ENCODE measurements at places on chromosomes 1 and 21.

DNA sequence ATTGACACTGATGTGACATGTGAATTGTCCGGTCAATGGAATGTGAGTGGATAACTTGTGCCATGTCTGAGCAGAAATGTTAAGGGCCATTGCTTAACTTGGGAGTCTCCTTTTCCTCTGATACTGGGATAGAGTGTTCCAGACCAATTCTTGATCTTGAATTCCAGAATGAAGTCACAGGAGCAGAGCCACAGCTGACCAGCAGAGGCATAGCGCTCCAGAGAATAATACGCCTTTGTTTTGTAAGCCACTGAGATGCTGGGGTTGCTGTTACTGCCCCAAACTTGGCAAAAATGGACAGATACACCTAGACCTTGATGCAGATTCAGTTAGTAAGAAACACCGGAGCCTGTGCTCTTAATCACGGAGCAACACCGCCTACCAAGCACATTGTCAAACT, 6.3 kb downstream of the KCNJ6 start:
- no peak for DNase-seq

GRCh38 chr1:201377611-201378092, at the start of gene TNNT2:
Gene TNNT2, minus strand, starts transcription at chr1:201377680. Its CDS starts 4,426 bp downstream, at chr1:201373254.
- no peak for DNase-seq

GRCh38 chr1:162904579-162904978, 43.6 kb upstream of the CCDC190 start:
- DNase-seq, result no peak

DNA sequence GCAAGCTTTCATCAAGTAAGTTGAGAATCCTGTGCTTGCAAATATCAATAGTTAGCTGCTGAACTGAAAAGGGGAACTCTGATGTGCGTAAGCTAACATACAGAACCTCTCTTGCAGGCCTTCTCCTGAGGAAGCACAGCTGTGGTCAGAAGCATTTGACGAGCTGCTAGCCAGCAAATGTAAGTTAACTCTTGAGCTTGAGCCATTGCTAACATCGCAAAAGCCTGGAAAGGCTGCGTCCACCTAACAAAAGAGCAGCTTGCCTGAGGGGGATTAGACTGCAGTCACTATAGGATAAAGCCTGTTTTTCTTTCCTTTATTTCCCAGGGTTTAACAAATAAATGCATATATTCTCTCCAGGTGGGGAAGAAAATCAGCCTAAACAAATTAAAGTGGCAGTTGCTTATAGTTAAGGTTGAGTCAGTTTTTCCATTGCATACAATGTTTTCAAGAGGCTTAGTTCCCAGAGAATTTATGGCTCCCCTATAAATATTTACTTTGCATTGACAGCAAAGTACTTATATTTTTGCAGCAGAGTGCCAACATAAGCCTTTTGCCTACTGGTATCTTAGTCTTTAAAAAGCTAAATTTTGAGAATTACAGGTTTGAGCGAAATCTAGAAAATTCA, 1.5 kb downstream of the RGS2 start:
- no peak for DNase-seq

DNA sequence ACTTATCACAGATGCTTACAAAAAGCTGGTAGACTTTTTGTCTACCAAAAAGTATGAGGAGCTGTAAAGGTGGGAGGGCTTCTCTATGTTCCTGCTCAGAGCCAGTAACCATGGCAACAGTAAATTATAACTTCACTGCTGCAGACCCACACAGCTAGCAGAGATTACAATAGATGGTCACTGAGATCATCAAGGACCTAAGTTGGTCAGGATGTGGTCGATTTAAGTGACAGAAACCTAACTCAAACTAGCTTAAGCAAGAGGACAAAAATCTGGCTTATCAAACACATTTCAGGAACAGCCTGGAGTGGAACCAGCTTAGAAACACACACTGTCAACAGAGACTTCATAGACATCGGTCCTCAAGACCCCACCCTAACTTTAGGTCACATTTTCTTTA, 113.4 kb upstream of the ATP1A1 start:
- no peak for DNase-seq

DNA sequence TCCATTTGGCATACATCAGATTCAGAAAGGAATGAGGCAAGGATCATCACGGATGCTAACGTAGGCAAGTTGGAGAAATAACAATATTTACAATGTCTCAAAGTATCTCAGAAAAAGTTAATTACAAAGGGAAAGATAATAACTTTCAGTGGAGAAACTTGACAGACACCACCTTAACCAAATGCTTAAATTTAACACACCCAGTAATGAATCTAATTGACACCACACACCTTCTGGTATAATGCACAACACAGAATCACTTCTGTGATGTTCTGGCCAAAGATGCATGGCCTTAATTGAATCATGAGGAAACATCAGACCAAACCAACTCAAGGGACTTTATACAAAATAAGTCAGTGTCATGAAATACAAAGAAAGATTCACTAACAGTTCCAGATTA, 23.1 kb downstream of the USP48 start:
- DNase-seq, result no peak

Data from activated T-cell treated with anti-CD3 and anti-CD28 coated beads for 24 hours (primary cell).